Mesenteric fat pad (tissue), 1 donor: ENCODE measurements at places on chromosomes 3 and 15. TPM values are rescaled to one million over a fixed set of nuclear protein-coding genes. Genes with fewer than 3 reads are reported as not detected.

DNA sequence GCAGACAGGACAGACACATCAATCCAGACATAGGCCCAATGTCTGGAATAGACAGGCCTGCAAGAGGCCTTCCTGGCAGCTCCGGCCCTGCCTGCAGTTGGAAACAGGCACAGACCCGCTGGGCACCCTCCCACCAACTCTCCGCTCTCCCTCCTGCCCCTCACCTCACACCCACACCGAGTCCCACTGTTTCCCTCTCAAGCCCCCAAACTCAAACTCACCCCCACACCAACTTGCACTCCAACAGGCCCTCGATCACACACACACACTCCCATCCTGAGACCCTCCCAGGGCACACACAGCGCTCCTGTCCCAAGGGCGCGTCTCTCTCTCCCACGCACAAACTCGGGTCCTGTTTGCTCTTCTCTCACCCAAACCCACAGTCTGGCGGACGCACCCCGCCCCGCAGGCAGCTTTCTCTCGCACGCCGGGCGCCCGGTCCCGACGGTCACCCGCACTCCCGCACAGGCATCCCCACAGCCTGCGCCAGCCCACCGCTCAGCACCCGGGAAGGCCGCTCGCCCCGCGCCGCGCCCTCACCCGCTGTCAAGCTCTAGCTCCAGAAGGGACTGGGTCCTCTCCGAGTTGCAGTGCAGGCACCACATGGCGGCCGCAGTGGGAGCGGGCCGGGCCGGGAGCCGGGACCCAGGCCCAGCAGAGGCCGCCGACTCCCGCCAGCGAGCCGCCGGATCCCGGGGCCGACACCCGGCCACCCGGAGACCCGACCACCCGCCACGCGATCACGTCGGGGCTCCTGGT lies 106.2 kb downstream of the IQSEC1 start:
- DNase-seq: no peak

Gene WDR49
- 0.64 TPM for total RNA-seq

- no peak for DNase-seq
These were observed 23.0 kb downstream of the OIP5 start for GRCh38 chr15:41309226-41309905.

Gene TGFBR2
- total RNA-seq: 372 TPM

DNA sequence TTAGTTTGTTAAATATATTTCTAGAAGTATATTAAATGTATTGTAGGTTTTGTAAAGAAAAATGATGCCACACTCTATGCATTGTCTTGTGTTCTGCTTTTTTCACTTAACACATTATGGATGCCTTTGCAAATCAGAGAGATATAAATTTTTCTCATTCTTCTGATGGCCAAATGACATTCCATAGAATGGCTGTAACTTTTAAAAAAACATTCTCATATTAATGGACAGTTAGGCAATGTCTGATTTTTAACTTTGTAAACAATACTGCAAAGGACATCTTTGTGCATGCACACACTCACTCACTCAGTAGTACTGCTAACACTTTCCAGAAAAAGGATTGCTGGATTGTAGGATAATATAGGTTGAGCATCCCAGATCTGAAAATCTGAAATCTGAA lies 195.9 kb downstream of the ITPR1 start:
- no peak for DNase-seq

DNA sequence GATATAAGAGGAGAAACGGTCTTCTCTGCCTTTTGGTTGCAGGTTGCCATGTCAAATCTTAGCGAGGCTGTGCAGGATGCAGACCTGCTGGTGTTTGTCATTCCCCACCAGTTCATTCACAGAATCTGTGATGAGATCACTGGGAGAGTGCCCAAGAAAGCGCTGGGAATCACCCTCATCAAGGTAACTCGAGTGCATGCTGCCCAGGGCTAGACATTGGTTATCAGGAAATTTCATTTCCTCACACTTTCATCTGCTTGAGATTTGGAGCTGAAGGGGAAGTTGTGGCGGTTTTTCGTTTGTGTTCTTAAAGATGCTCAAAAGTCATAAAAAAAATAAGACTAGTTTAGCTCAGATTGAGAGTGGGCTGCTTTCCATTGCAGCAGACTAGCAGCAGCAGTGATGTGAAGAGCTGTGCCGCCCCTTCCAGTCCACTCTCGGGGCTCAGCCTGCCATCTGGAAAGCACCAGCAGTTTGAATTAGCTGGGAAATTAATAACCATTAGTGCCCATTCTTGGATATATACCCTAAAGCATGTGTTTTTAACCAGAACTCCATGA lies 32.2 kb downstream of the GPD1L start:
- DNase-seq: no peak

- no peak for DNase-seq
These were observed 31.0 kb downstream of the ENTPD3 start for GRCh38 chr3:40417845-40418543.

DNA sequence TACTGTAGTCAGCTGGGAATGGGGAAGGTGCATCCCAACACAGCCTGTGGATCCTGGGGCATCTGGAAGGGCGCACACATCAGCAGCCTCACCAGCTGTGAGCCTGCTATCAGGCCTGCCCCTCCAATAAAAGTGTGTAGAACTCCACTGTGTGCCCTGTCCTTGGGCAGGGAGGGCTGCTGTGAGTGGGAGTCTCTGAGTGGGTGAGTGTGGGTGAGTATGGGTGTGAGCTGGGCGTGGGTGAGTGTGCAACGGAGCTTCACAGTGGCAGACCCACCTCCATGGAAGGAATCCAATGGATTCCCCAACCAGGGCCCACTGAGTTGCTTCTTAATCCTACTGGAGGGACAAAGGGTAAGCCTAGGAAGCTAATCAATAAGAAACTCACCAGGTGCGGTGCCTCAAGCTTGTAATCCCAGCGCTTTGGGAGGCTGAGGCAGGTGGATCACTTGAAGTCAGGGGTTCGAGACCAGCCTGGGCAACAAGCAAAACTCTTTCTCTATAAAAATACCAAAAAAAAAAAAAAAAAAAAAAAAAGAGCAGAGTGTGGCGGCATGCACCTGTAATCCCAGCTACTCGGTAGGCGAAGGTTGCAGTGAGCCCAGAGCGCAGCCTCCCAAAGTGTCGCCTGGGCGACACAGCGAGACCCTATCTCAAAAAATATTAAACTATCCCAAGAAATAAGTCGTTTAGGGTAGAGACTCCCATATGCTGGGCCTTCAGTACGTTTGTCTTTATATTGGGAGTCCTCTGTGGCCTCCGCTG lies 555 bp upstream of the RCCD1 start:
- no peak for DNase-seq

GRCh38 chr3:31561891-31562290 lies 29.2 kb downstream of the STT3B start:
- no peak for DNase-seq

GRCh38 chr15:38508647-38509046 lies 54.7 kb downstream of the FAM98B start:
- no peak for DNase-seq

- no peak for DNase-seq
These were observed 11.3 kb downstream of the NBEAL2 start for GRCh38 chr3:46990573-46991374.

DNA sequence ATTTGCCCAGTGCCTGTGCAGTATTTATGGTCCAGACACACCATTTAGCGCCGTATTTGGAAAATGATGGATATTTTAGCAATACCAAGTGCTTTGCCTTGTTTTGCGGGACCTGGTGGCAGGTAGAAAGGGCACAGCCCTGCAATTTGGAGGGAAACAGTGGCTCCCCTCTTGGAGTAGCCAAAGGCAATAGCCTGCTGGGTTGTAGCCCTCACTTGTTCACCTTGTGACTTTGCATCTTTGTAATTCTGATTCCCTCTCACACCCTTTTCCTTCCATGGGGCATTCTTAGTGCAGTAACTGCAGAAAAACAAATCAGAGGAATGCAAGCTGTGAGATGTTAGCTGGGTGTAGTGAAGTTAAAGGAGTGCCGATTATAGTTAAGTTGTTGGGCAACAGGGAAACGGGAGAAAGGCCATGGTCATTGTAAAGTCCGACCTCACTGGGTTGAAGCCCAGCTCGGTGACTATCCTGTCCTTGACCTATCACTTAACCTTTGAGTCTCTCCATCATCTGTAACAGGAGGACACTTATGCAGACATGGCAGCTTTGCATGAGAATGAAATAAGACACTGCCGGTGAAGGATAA lies 131.0 kb upstream of the KLHL25 start:
- no peak for DNase-seq

Gene CXCR6
- total RNA-seq: 0.96 TPM

Gene SEMA3F
- total RNA-seq: 51.5 TPM

Gene CD86
- 15.4 TPM for total RNA-seq

DNA sequence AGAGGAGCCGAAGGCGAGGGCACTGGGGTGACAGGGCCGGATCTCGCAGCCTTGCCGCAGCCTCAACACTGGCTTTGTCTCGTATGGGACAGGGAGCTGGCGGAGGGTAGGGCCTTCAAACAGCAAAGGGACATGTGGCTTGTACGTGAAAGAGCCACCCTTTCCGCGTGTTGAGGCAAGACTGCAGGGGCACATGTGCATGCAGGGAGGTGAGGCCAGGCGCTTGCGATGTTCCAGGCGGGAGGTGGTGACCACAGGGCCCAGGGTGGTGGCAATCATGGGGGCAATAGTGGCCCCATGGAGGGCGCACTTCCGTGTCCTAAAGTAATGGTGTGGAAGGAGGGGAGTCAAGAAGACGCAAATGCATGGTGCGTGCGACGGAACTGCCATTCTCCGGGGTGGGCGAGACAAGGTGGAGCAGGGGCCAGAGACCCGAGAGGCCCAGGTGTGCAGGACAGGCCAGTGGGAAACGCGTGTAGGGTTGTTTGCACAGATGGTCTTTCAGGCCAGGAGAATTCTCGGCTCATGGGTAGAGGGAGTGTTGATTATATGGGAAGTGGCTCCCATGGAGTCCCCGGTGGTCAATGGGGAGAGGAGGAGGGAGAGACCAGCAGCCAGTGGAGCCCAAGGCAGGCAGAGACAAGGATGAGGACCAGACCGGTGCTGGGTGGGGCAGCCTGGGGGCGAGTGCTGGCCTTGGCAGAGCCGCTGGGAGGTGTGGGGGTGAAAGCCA lies 45.8 kb upstream of the PCSK6 start:
- DNase-seq: peak; percentile 41

DNA sequence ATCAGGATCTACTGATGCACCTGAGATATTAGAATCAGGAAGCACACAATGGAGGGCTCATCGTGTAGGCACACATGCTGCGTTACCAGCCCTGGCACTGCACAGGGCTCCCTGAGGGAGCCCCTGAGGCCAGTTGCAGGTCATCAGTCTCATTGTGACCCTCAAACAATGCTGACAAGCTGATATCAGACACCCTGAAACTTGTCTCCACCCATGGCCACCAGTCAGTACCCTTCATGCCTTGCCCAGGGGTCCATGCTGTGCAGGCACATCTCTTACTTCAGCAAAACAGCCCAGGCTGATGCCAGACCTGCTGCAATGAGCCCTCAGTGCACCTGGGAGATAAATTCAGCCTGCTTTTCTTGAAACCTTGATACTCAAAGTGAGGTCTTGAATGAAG lies 59.5 kb upstream of the SLC6A11 start:
- peak; percentile 69 for DNase-seq

DNA sequence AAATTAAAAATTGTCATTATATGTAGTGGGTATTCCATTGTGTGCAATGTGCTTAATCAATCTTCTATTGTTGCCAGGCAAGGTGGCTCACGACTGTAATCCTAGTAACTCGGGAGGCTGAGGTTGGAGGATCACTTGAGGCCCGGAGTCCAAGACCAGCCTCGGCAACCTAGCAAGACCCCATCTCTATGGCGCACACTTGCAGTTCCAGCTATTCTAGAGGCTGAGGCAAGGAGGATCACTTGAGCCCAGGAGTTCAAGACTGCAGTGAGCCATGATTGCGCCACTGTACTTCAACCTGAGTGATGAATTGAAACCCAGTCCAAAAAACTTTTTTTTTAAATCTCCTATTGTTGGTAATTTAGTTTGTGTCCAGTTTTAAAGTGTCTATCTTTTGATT lies 33.4 kb upstream of the ABHD2 start:
- DNase-seq: no peak
